NCI-H1417 (cell line): ENCODE measurements at places on chromosomes 12 and 14.

DNA sequence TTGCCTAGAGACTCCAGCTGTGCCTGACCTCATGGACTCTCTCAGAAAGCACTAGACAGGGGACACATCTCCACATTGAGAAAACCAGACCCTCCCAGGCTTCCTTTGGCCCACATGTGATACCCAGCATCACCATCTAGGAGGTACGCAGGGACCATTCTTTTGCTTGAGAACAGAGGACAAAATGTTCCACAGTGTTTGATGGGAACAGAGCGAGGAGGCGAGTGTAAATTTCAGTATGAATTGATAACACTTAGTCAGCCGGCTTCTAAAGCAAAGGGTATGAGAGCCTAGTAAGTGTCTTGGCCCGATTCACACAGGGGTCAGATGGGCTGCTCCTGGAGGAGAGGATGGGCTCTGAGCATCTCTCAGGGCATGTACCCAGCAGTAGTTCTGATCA is 1052.4 kb downstream of the BCL11B start:
- no peak for DNase-seq

- peak; percentile 3 for DNase-seq
Measured at GRCh38 chr14:64937821-64938193, 4.7 kb downstream of the GPX2 start.

- no peak for DNase-seq
Measured at GRCh38 chr12:96392397-96392796, 7.8 kb downstream of the CDK17 start.

- no peak for DNase-seq
Measured at GRCh38 chr12:76852106-76852505, 26.7 kb downstream of the CSRP2 start.

DNA sequence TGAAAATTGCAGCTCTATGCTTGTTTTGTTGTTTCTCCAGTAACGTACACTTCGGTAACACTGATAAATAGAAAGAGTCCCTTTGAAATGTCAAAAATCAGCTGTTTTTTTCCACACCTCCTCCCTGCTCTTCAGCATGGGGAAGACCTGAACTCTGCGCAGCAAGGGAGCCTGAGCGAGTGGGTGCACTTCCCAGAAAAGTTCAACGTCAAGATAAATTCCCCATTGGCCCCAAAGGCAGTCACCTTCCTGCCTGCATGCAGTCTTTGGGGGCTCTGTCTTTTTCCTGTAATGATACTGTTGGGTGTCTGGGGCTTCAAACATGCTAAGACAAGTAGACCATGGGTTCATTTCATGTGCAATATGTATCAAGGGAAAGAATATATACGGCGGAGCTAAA is 8.8 kb upstream of the FOXG1 start:
- no peak for DNase-seq

- no peak for DNase-seq
Measured at GRCh38 chr14:80425686-80426085, 214.4 kb upstream of the DIO2 start.

DNA sequence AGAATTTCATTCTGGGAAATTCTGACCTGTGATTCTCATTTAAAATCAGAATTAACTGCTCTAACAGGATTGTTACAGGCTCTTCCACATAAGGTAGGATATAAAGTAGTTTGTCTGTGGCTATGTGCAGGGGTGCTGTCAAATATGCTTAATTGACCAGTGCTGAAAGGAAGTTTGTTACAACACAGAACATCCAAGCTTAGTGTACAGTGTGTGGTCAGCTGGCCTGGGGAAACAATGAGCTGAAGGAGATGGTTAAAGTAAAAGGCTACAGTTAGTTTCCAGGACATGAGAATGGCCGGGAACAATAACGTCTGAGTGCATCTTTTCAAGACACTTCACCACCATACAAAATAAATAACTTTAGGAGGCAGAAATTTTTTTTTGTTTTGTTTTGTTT is 68.0 kb downstream of the PKP2 start:
- no peak for DNase-seq

DNA sequence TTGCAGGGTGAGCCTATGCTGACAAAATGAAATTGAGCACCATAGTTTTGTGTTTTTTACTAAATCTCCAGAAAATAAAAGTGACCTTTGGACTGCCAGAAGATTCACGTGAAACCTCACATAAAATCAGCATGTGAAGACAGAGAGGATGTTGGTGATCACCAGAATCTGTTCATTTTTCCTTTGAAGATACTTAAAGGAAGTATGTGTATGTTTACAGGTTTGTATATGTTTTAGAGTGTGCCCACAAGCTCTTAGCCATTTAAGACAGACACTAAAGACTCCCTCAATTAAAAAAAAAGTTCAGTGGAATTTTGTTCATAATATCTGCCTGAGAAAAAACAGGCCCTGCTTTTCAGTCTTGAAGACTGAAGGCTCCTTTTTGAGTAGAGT is 25.9 kb downstream of the DDX47 start:
- no peak for DNase-seq

DNA sequence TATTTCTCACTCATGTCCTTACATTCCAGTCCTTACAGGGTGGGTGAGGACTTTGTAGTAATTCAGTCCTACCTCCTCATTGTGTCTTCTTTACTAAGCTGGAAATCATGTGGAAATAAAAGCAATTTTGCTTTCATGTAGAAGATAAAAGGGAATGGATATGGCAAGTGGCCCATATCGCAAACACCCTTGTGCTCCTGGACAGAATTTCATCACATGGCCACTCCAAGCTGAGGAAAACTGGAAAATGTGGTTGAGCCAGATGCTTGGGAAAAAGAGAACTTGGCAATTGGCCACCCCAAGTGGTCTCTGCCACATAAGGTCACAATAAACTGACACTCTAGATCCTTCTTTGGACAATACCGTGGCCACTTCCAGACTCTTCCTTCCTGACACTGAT is 64.2 kb upstream of the IFNG-AS1 start:
- no peak for DNase-seq

GRCh38 chr12:78864403-78864869 is at the start of gene SYT1:
TSS of gene SYT1 (plus strand) at chr12:78864774.
- peak; percentile 98 for DNase-seq

DNA sequence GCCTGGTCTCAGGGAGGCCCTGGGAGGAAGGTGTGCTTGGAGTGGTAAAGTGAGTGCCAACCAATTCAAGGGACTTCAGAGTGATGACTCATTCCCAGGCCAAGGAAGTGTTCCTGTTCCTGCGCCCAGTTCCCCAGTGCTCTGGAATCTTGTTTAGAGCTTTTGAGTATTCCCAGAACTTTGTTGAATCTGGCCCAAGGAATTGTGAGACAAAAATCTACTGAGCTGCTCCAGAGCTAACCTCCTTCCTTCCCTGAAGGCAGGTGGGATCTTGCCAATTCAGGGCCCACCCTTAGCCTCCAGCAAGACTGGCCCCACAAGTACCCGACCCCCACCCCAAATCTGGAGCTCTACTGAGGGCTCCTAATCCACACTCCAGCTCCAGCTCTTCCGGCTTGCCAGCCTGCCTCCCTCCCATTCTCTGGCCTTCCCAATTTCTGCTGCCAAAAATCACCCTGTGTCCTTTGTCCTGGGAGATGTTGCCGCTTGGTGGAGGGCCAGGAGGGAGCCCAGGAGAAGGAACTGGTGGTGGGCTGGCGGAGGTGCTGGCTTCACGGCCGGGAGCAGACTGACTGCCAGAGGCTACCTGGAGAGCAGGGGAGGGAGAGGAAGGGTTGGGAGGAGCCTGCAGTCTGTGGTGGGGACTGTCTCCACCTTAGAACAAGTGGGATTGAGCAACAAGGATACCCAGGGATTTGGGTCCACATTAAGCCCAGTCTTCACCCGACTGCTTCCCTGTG is 2.0 kb upstream of the ATN1 start:
- no peak for DNase-seq

GRCh38 chr14:92914087-92914656 is 8.8 kb upstream of the CHGA start:
- no peak for DNase-seq

- DNase-seq, result no peak
Measured at GRCh38 chr14:89755816-89756215, 198.7 kb downstream of the EFCAB11 start.

DNA sequence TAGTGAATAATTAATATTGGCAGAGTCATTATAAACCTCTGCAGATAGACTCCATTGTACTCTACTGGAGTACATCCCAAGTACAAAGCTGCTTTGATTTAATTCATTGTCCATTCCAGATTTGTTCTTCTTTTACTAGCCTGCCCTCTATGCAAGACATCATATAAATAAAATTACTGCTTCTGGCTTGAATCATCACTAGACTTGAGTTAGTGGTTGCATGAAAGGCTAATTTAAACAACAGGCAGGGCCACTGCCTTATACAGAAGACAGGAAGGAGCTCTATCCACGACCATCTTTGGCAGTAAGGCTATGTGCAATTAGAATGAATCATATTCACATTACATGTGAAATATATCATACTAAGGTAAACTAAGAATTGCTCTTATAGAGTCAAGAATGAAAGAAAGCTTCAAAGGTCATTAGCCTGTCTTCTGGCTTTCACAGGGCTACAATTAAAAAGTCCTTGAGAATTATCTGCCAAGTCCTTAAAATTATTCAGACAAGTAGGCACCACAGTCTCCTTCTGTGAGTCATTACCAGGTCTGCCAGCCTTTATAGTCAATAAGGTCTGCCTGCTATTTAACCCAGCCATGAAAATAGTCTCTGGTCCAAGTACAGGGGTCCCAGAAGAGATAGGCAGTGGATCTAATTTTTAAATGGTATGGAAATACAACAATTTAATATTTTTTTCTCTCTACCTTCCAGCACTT is 631.8 kb downstream of the TMTC2 start:
- peak; percentile 19 for DNase-seq

GRCh38 chr12:15651371-15651770 is 137.8 kb downstream of the EPS8 start:
- DNase-seq, result no peak

DNA sequence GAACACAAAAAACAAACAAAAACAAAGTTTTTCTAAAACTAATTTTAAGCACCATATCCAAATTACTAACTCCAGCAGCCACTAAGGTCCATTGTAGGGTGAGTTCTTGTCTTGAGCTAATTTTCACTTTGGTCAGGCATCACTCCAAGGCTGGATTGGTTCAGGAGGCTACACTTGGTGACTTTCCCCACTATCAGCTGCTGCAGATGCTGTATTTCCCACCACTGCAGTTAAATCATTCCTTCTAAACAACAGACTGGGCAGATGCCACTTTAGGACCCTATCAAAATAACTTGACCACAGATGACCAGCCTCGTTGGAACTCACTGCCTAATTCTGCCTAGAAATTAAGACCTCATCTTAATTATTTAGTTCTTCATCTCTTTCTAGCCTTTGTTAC is 140.5 kb downstream of the SLC16A7 start:
- DNase-seq, result no peak

DNA sequence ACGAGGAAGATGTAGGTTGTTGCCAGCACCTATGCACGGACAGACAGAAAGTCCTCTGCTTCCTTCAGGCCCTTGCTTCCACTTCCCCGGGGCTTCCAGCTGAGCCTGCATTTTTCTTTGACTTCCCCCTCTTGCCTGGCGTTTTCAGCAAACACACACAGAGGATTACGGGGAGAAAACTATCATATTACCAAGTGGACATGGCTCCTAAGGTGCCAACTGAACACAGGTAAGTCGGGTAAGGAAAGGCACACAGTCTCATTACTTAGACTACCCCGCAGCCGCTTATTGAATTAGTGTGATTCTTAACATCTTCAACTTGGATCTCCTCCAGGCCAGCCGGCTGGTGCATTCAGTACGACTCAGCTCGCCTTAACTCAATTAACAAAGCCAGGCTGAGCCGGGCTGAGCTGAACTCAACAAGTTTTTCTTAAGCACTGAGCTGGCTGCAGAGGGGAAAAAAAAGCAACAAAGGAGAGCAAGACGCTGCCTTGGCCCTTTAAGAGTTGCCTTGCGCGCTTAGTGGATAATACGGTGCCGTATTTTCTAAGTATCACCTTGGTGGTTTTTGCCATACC is 19.2 kb upstream of the MAP1LC3B2 start:
- peak; percentile 43 for DNase-seq

DNA sequence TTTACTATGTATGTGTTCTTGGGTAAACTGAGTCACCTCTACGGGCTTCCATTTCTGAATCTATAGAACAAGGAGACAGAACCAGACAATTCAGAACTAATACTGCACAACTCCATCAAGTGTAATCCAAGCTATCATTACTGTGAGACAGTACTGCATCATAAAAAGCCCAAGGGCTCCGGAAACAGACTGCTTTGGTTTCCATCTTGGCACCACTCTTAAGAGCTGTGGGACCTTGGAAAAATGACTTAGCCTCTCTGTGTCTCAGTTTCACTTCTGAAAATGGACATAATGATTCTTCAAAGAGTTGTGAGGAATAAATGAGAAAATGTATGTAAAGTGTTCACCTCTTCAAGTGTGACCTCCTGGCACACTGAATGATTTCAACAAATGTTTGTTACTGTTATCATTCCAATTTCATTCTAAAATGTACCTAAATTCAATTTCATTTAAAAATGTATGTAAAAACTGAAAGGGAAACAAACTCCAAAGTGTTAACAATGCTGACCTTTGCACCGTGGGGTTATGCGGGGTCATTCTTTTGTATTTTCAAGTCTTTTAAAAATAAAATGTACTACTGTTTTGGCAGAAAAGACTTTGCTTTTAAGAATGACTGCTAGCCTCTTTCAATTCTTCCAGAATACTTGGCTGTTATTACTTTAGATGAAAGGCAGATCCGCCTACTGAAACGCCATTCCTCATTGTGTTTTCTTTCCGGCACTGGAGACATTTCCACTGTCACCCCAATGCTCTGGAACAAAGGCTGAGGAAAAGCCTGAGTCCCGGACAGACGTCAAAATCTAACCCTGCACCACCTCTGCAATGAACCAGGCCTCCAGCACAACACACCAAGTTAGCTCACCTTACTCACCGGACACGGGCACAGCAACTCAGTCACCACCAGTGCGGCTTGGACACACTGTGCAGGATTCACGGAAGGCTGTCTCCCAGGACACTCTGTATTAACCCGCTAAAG is 62.8 kb downstream of the TMCC3 start:
- no peak for DNase-seq
